GM04503 (cell line): ENCODE measurements at places on chromosomes 4 and X.

GRCh38 chr4:95268819-95269565 lies 279.8 kb downstream of the UNC5C start:
- DNase-seq: no peak

DNA sequence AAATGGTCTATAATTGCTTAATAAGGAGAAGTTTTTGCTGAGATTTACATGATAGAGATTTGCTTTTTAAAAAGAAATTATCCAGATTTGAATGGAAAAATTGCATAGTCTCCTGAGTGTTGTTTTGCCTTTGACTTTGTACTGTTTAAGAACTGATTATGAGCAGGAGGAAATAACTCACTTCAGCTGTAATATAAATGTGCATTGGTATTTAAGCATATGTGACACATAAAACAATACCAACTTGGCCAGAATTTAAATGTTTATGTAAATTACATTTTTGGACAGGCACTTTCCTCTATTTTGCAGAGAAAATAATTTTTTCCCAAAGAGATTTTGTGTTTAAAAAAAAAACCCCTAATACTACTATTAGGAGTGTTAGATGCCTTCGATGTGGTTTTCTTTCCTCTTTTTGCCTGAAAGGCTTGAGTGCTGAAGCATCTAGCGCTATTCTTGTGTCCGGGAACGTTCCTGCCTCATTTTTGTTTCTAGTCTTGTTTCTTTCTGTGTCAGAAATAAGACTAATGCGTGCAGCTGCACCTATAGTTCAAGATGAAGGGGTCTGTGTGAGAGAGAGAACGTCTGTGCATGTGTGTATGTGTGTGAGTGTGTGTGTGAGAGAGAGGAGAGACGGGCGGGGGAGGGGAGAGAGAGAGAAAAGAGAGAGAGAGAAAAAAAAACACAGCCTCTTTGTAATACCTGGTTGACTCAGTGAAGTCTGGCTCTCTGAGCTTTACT lies 60.8 kb downstream of the TBL1X start:
- DNase-seq: no peak

DNA sequence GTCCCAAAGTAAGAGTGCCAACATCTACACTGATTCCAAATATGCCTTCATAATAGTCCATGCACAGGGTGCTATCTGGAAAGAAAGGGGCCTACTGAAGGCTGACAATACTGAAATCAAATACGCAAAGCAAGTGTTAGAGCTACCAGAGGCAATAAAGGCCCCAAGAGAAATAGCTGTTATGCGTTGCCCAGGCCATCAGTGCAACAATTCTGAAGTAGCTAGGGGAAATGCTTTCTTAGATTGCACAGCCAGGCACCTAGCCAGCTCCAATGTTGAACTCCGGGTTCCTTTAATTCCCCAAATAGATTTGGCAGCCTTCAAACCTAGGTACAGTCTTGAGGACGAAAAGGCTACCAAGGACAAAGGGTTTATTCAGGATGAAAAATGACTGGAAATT lies 17.4 kb upstream of the PAPSS1 start:
- no peak for DNase-seq

DNA sequence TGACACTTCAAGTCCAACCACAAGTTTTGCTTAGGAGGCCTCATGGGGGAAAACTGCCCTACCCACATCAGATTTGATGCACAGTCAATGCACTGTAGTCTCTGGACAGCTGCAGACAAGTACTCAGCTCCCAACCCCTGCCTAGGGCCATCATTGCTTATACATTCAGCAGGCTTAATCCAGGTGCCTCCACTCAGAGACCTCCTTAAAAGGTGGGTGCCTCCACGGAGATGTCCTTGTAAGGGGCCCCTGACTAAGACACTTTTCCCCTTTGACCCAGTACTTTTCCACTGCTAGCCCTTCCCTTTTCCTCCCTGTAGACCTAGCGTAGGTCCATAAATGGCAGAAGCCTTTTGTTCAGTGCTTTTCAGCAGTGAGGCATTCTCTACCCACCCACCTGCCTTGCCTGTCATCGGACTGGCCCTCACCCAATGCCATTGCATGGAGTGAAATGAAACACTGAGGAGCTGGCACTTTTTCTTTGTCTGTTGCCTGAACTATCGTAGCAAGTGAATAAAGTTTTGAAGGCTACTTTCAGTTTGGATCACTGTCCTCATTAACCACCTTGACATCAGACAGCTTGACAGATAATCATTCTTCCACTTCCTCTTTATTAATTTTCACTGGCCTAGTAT lies 23.8 kb upstream of the PLK4 start:
- no peak for DNase-seq

DNA sequence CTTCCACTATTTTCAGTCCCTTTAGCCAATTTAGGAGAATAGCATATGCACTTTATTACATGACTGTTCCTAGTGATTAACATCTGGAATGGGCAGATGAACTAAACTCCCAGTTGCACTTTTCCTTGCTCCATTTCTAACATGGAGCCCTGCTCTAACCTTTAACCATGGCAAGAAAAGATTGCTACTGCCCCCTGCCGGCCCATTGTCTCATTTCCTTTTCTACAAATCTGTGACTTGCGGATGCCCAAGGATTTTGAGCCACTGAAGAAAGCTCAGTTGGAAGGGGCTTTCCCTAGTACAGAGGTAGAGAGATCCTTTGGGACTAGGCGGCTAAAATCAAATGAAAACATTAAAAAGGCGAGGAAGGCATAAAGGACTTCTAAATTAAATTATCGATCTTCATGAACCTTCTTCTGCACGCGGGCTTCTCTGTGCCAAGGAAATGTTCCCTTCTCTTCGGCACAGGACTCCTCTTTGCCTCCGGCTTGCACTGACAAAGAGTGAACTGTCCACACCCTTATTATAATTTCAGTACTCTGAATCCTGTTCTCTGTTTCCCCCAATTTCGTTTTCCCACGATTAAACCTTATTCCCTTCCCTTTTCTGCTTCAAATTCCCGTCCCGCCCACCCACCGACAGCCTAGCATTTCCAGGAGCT lies 577 bp upstream of the GLRA2 start:
- DNase-seq: peak; percentile 12

DNA sequence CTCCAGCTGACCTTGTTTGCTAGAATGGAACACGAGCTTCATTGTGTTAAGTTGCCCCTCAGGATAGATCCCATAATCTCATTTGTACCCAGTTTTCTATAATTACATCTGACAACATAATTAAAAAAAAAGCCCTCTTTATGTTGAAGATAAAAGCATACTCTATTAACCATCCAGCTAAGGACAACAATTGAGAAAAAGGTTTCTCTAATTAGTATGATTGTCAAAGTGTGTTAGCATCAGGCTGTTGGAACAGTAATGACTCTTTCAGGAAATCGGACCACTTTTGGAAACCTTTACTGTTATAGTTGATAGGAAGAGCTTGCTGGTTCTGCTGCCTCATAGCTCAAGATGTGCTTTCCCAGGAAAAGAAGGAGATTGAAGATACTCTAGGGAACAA lies 172.6 kb downstream of the FHIP1A start:
- DNase-seq: no peak

DNA sequence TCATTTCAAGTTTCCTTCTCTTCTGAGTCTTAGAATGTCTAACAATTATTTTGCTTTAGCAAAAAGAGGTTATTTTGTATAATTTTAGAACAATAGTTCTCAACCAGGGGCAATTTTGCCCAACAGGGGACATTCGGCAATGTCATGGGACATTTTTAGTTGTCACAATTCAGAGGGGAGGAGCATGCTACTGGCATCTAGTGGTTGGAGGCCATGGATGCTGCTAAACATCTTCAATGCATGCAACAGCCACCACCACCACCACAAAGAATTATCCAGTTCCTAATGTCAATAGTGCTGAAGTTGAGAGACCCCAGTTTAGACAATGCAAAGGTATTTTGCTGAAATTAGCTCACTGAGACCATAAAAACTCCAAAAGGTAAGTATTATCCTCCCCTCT lies 122.5 kb downstream of the ARHGAP6 start:
- DNase-seq: no peak

DNA sequence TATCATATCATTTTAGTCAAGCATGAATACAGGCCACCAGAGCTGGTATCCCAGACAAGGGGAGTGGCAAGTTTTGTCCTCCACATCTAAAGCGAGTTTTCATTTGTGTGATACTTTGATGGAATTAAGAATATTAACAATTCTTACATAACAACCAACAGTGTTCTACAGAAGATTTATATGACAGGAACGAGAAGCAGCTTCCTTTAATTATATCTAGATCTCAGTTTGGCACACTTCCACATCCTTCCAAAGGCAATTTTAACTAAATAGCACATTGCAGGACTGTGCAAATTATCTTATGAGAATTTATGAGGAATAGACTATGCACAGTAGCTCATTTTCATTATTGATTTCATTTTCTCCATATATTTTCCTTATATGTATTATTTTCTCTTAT lies 121.2 kb upstream of the GUCY1A1 start:
- no peak for DNase-seq

DNA sequence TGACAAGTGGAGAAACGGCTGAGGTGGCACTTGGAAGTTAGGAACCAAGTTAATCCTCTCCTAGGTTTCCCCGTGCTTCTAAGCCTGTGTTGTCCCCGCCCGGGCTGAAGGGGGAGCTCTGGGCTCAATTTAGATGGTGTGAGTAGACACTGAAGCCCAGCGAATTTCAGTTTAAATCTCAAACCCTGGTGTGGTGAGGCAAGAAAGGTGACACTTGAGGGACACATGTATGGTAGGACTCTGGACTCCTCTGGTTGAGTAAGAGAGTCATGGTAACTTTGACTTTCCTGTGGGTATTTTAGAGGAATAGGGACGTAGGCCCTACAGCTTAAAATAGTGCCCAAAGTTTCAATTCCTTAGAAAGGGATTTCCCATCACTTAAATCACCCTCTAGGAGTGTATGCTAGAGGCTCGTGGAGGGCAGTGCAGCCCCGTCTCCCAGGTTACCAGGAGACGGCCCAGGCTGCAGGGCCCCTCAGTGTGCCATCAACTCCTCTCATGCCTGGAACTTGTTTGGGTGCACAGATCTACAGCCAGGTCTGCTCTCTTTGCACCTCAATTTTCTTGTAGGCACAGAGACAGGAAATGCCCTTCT lies 24.0 kb downstream of the HAND2 start:
- DNase-seq: no peak

DNA sequence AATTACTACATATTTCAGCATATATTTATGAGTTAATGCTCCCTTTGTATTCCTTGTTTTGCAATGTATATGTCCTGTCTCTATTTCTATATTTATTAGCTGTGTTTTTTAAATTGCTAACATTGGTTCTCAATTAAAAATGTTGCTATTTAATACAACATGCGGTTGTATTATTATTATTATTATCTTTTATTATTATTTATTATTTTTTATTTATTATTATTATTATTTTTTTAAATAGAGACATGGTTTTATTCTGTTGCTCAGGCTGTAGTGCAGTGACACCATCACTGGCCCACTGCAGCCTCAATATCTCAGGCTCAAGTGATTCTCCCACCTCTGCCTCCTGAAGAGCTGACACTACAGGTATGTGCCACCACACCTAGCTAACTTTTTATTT lies 1005.9 kb upstream of the ADGRL3 start:
- DNase-seq: no peak

DNA sequence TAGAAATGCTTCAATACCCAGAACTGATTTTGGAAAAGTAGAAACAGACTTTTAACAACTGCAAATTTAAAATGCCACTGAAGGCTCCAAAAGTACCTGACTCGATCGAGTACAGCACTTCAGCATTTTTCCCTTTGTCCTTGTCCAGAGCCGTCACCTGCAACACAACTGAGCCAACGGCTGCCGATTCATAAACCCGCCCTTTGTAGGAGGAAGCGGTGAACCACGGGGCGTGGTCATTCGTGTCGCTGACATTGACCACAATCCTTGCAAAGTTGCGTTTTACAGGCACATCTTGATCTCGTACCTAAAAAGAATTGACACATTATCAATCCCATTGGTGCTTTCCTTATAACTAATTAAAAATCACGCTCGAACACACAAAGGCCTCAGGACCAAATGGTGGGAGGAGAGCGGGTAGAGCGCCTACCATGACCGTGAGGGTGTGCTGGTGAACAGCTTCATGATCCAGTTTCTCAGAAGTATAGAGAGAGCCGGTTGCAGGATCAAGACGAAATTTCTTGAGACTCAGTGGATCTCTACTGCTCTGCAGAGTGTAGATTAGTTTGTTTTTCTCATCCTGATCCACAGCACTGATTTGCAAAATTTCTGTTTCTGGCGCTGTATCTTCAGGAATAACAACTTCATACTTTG lies 72.8 kb upstream of the MTNR1A start:
- DNase-seq: no peak

DNA sequence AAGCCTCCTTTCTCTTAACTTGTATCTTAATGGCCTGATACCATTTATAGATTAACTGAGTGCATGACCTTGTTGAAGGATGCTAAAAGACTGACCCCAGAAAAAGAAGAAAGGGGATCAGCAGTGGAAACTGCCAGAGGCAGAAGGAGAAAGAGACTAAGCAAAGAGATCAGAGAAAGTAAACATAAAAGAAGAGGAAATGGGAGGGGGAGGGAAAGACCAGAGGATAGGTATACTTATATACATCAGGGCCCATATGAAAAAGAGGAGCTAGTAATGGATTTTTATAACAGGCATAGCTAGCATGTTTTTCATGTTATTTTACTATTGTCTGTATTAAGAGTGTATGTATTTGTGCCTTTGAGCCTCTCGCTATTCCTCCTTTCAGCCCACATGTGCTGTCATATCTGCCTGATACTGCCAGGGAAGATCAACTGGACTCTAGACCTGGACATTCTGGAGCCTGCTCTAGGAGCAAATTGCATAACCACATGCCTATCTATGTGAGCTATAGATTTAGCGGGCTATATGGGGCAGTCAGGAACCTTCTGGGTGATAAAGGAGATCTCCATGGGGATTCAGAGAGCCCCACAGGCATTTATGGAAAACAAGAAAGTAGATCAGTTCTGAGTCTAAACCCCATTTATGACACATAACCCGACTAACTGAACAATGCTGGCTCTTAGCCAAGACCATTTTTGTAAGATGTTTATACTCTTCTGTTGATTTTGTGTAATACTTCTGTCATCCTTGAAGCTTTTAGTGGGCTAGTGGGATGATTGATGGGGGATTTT lies 13.4 kb upstream of the SNX12 start:
- DNase-seq: no peak

- no peak for DNase-seq
These were observed at the start of gene SLC9A7 for GRCh38 chrX:46758956-46759644. Gene SLC9A7 (minus strand): TSS chrX:46759118. CDS start chrX:46759029, 89 bp downstream.
